ENCODE measurements at places on chromosomes 5 and 9.

- no peak for DNase-seq
These were observed 179.4 kb upstream of the SPEF2 start for GRCh38 chr5:35438288-35438687.

- DNase-seq, result no peak
These were observed 57.1 kb downstream of the SLC22A5 start for GRCh38 chr5:132426525-132427138.

DNA sequence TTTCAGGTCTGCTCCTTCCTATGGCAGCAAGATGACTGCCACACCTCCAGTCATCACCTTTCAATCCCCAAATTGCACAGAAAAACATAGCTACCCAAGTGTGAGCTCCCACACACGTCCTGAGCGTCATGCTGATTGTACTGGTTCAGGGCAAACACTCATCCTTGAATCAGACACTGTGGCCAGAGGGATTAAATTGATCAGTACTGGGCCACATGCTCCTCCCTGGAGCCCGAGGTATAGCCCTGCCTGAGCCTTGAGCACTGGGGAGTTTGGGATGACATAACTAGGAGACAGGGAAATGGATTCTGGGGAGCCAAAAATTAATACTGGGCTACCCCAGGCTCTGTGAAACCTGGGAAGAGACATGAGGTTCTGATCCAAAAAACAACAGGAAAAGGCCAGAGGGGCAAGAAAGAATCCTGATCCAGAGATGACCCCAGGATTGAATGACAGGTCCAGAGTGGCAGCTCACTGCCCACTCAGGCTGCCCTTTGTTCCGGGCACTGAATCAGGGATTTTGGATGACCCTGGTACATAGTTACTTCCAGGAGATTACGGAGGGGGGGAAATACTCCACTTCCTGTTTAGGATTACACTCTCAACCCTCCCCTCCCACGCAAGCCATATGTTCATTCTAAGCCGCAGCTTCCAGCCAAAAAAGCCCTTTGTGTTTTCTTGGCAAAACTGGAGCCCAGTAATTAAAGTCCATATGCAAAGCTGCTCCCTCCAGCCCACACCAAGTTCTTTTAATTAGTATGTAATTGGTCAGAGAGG lies 141.6 kb upstream of the SPRY4 start:
- no peak for DNase-seq

GRCh38 chr5:141926434-141926833 lies 2.8 kb downstream of the DELE1 start:
- DNase-seq, result no peak

- DNase-seq, result no peak
These were observed 1.9 kb upstream of the SNAPC3 start for GRCh38 chr9:15420796-15421195.

- no peak for DNase-seq
These were observed 186.2 kb downstream of the CACNA1B start for GRCh38 chr9:138063785-138064184.

DNA sequence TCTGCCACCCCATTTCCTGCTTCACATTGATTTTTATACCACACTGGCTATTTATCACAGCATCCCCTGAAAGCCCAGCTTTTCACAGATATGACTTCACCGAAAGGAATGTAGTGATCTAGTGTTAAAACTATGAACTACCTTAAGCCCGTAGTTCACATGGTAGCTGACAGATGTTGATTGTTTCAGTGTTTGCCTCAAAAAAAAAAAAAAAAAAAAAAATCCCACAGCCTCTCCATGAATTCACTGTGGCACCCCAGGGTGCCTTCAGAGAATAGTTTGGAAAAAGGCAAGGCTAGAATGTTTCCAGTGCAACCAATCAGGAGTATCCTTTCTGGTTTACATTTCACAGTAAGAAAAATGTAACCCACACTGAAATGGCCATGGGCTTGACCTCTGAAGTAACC lies 37.1 kb downstream of the GLIS3 start:
- DNase-seq, result no peak

GRCh38 chr5:14193496-14193895 lies 50.4 kb downstream of the TRIO start:
- no peak for DNase-seq

GRCh38 chr5:139930406-139930805 lies 112.7 kb downstream of the NRG2 start:
- no peak for DNase-seq

DNA sequence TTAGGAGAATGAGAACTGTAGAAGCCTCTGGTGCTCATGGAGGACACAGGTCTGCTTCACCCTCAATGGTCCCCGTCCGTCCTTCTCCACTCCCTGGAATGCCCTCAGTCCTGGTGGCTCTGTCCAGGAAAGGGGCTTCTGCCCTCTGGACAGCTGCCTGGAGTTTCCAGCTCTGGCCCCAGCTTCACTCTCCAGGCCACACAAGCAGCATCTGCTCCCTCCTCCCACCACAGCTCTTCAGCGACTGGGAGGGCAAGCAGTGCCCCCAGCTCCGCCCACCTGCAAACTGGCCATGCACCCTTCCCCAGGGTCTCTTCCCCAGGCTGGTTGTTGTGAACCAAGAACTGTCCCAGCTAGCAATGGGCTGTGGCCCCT lies 4.7 kb downstream of the SARDH start:
- no peak for DNase-seq

- no peak for DNase-seq
These were observed 35.4 kb downstream of the OTULIN start for GRCh38 chr5:14699807-14700400.

DNA sequence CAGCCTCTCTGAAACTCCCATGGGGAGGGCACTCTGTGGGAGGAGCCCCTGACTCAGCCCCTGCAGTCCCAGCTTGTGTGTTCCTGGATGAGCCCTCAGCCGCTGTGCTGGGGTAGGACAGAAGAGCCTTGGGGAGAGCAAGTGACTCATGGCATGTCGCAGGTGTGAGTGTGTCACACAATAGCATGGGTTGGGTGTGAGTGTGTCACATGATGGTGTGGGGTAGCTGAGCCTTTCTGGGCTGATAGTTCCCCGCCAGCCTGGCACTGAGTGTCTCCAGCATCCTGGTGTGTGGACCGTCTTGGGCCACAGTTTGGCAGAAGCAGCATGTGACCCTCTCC lies 83.4 kb downstream of the PHF2 start:
- DNase-seq, result no peak

DNA sequence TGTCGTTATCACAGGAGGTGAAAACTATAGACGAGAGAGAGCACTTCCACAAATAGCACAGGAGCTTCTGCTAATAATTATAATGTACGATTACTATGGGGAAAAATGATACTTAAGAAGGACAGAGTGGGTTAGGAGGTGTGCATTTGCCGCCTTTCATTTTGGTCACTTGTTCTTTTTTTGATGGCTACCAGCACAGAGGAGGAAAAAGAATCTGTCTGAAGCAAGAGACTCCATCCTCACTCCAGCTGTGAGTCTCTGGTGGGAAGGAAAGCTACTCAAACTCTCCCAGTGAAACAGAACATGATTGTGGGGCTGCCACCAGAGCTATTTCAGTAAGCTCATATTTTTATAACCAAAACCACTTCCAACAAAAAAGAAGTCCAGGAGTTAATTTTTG lies 270.4 kb upstream of the TMEM161B start:
- DNase-seq, result no peak

- DNase-seq, result no peak
These were observed 72.0 kb downstream of the KIF24 start for GRCh38 chr9:34256987-34257585.

DNA sequence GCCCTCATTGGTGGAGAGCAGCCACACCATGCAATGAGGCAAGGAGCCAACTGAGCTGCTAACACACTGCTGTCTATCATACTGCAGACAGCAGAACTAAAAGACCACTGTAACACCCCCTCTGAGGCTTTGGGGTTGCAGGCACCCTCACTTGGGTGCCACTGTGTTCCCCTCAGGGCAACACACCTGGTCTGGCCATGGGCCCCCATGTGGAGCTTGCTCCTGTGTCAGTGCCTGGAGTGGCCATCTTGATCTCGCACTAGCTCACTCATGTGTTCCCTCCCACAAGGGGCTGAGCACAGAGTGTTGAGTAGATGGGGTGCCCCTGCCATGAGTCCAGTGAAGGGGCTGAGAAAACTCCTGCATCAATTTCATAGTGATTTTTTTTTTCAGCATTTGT lies 532.4 kb upstream of the FTMT start:
- DNase-seq, result no peak

- no peak for DNase-seq
These were observed 55.8 kb downstream of the NSD1 start for GRCh38 chr5:177189416-177189815.

DNA sequence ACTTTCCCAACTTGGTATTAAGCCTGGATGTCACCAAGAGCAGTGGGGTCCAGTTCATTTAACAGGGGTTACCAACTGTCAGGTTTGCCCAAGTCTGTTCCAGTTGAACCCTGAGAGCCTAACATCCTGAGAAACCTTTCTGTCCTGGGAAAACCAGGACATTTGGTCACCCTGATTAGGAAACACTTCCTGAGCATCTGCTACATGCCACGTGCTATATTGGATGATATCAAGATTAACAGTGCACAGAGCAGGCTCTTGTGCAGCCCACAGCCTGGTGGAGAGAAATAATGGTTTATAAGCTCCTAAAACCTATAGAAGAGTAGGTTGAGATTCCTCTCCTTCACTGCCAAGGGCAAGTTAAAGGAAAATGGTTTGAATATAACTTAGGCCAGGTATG lies 102.9 kb upstream of the RAD23B start:
- DNase-seq, result no peak

DNA sequence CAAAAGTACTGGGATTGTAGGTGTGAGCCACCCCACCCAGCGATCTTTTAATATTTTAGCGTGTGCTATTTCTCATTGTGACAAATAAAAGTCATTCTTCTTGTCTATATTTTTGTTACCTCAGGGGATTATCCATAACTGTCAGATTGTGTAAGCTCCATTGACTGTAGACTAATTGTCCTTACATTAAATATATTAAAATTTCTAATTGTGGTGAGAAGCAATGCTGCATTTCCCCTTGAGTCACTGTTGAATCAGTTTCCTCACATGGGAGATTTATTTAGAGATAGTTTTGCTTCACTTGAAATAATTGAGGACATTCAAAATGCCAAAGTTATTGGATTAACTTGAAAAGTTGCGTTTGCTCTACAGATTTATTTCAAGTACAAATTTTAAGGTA lies 782.4 kb upstream of the WWC1 start:
- DNase-seq, result no peak

DNA sequence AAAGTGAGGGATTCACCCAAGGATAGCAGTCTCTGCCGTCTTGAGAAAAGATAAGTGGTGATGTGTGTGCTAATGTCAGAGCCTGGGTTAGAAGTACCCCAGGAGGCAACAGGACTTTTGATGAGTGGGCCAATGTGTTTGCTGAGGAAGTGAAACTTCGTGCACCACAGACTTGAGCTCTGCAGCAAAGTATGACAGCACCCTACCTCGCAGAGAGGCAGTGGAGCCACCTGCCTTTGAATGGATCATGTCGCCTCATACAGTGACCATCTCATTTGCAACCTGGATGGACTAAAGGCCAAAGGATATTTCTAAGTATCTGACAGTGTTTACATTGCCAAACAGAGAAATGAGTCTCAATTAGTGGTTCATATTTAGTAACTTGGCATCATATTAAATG lies 593.9 kb upstream of the GRAMD2B start:
- no peak for DNase-seq

DNA sequence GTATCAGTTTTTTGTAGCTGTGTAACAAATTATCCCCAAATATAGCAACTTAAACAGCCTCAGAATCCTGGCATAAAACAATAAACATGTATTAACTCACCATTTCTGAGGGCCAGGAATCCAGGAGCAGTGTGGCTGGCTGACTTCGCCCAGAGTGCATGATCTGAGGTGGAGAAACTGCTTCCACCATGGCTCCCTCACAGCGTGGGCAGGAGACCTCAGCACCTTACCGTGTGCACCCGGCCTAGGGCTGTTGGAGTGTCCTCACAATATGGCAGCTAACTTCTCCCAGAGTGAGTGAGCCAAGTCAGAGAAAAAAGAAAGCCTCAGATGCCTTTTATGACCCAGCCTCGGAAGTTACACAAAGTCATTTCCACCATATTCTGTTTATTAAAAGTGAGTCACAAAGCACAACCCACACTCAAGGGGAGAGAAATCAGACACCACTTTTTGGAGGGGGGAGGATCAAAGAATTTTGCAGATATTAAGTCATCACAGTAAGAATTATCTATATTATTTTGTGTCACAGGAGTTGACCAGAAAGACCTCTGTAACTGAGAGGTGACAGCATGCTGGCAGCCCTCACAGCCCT lies 59.6 kb downstream of the TSTD2 start:
- no peak for DNase-seq

GRCh38 chr5:77087484-77088261 lies 588 bp upstream of the ZBED3 start:
- DNase-seq, result no peak

DNA sequence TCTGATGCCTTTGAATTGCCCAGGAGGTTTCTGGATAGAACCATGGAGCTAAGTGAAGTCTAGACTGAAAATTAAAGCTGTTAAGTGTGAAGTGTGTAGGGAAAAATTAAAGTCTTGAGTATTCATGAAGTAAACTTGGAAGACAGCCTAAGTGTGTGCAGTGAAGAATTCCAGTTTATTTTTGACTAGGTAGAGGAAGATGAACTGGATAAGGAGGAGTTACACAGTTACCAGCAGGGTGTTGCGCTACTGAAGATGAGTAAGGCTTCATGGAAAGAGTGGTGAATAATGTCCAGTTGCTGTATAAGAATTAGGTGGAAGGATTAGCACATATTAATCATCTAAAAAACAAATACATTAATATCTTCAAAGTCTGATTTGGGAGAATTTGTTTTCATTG lies 5.7 kb upstream of the CHD1 start:
- no peak for DNase-seq

DNA sequence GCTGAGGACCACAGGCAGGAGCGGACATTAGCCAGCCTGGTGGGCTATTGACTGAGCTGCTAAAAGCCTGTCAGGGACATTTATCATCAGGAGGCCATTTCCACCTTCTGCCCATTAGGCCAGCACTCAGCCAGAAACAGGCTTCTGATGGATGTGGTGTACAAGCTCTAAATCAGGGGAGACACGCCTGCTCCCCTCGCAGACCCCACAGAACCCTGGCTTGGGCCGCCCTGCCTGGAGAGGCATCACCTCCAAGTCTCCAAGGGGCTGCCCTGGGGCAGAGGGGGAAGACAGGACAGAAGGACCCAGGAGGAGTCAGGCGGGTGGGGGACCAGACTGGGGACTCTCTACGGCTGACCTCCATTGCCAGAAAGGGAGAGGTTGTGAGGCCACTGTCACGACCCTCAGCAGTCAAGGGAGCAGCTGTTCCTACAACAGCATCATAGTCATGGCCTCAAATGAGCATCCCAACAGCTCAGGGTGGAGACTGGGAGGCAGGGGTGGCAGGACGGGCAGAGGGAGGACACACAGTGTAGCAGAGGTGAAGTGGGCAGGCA lies 24.0 kb upstream of the TRIM14 start:
- DNase-seq, result no peak

- no peak for DNase-seq
These were observed 10.4 kb upstream of the APTX start for GRCh38 chr9:33011831-33012230.

GRCh38 chr9:121303456-121304451 lies 35.8 kb downstream of the GSN start:
- DNase-seq, result no peak

- DNase-seq, result no peak
These were observed 27.6 kb downstream of the ZNF462 start for GRCh38 chr9:106890608-106891007.

GRCh38 chr5:113034182-113034773 lies 57.7 kb downstream of the DCP2 start:
- no peak for DNase-seq

GRCh38 chr9:94623253-94623652 lies 16.1 kb downstream of the FBP1 start:
- DNase-seq, result no peak

- no peak for DNase-seq
These were observed 166.9 kb upstream of the IL12B start for GRCh38 chr5:159497221-159497620.

- DNase-seq, result no peak
These were observed 291.2 kb downstream of the ADAMTS6 start for GRCh38 chr5:65190328-65191053.
